ENCODE measurements at places on chromosomes 4 and X.

GRCh38 chrX:100721328-100721727 lies 10.6 kb downstream of the SYTL4 start:
- no peak for DNase-seq

- DNase-seq, result no peak
Measured at GRCh38 chrX:8579602-8580001, 115.0 kb downstream of the VCX3B start.

GRCh38 chrX:113892401-113892800 lies 691.5 kb upstream of the HTR2C start:
- no peak for DNase-seq

DNA sequence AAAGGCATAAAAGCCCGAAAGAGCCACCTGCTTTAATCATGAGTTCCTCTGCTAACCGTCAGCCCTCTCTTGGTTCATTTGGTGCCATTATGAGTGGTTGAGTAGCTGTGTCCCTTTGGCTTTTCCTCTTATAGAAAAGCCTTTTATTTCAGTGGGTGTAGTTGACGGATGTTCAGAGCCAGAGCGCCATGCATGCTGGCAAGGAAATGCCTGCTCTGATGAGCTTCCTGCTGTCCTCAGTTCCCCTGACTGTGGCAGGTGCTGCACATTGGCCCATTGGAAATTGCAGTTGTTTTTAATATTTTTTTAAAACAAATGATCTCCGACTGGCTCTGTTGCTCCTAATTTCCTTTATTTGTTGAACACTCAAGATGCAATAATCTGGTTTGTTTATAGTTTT lies 77.3 kb upstream of the LIMCH1 start:
- no peak for DNase-seq

GRCh38 chrX:45850775-45851433 lies 650.2 kb upstream of the DIPK2B start:
- DNase-seq, result peak; percentile 60

GRCh38 chr4:184344899-184345572 lies 127.4 kb upstream of the ENPP6 start:
- DNase-seq, result no peak

DNA sequence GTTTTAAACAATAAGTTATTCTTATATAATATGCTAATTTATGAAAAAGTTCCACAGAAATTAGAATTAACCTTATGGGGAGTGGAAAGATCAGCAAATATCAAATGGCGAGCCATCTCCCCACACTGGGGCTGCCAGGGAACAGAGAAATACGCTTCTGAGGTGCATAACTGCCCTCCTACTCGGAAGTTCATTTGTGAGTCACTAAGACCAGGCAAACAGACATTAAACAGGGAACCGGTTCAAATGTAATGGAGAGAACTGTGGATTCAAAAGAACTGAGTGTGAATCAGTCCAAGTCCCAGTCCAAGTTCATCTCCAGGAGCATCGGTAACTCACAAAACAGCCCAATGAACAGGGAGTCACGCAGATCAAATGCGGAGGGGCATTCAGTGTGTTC lies 11.4 kb upstream of the S100G start:
- no peak for DNase-seq

- no peak for DNase-seq
Measured at GRCh38 chr4:41426539-41426938, 111.4 kb upstream of the LIMCH1 start.

GRCh38 chr4:39620551-39621313 lies 17.9 kb downstream of the SMIM14 start:
- no peak for DNase-seq

DNA sequence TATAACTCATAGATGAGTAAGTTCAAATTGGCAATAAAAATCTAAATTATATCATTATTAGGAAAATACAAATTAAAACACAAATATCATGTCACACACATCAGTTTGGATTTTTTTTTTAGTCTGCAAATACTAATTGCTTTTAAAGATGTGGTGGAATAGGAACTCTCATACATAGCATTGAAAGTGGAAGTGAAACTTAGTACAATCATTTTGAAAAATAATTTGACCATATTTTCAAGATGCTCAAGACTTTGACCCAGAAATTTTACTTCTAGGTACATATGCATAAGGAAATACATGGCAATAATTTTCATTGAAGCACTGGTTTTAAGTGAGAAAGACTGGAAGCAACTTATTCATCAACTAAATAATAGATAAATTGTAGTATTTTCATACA lies 147.5 kb upstream of the SMIM31 start:
- no peak for DNase-seq
